ENCODE measurements at places on chromosomes 3 and 15. TPM values are rescaled to one million over a fixed set of nuclear protein-coding genes. Genes with fewer than 3 reads are reported as not detected.

The GHSR gene
- polyA plus RNA-seq, result not detected

The ERICH6 gene
- polyA plus RNA-seq, result not detected

DNA sequence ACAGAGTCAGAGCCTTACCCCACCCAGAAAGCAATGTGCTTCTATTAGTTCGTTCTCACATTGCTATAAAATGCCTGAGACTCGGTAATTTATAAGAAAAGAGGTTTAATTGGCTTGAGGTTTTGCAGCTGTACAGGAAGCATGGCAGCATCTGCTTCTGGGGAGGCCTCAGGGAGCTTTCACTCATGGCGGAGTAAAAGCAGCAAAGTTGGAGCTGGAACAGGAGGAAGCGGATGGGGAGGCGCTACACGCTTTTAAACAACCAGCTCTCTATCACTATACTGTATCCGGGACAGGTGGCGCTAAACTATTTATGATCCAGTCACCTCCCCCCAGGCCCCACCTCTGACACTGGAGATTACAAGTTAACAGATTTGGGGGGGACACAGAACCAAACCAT lies 176.3 kb upstream of the BHLHE40 start:
- no peak for DNase-seq

DNA sequence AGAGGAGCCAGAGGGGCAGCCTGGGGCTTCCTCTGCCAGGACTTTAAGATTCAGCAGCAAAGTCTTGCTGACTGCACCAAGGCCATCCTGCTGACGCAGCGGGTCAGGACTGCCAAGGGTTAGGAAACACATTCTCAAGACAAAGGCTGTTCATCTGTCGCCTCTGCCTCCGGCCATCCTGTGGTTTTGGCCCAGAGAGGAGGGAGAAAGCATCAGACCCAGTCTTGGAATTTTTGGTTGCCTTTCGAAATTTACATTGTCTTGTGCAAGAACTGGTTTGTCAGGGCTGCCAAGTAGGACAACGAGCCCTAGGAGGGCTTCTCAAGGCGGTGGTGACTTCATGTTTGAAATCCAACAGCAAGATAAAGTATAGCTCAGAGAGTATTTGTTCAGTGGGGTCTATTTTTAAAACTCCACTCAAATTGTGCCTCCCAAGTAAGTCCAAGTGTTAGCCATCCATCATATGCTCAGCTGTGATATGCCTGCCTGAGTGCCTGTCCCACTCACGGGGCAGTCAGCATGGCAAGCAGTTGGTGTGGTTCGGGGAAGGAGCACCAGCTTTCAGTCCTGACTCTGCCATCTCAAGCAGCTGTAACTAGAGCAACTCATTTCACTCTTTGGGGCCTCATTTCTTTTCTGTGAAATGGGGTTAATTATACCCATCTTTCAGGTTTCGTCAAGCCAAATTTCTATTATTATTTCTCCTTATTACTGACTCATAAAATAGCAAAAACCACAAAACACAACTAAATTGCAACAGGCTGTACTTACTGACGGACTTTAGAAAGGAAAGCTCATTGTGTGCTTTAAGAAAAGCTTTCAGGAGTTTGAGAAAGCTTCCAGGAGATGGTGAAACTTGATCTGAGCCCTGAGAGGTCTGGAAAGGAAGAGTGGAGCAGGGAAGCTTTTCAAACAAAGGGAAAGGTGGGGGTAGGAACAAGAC lies 42.4 kb upstream of the RHO start:
- no peak for DNase-seq

GRCh38 chr3:24594161-24594560 lies 99.5 kb upstream of the THRB start:
- DNase-seq, result no peak

The TMOD3 gene
- 57.8 TPM for polyA plus RNA-seq

- peak; percentile 61 for DNase-seq
Measured at GRCh38 chr15:66780172-66780972, 78.3 kb downstream of the SMAD6 start.

GRCh38 chr3:115239717-115240116 lies 92.6 kb upstream of the ZBTB20 start:
- peak; percentile 83 for DNase-seq

DNA sequence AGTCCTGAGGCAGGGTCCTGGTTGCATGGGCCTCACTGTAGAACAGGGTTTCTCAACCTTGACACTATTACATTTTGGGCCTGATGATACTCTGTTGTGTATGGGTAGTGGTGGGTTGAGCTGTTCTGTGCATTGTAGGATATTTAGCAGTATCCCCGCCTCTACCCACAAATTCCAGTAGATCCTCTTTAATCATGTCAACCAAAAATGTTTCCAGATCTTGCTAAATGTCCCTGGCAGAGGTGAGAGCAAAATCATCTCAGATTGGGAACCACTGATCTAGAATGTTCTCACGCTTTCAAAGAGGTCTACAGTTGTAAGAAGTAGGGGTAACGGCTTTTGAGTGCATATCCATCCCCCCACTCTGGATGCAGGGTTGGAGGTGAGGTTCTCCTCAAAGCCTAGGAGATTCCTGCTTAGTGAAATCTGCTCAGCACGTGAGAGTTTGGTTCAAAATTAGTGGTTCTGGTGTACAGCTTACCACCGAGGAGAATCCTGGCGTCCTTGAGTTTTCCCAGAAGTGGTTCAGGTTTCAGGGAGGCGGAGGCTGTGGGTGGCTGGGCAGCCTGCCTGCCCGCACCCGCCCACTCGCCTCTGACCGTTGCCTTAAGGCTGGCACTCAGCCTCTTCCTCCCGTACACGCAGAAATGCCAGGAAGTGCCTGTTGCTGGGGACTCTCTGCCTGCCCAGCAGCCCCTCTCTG lies 5.3 kb downstream of the ACVR2B start:
- no peak for DNase-seq

DNA sequence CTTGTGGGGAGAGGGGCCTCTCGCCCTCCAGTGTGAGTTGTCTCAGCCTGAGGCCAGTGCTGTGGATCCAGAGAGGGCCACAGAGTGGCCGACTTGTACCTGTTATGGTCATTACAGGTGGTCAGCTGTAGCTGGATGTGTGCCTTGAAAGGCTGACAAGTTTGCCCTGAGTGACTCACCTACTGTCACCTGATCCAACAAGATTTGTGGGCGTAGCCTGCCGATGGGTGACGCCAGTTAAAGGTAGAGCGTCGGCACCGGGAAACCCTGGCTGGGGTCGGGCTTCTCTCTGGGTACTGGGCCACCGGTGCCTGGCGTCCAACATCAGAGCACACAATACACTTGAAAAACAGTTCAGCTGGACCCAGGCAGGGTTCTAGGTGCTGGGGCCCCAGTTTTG lies 2.8 kb upstream of the ISG20 start:
- no peak for DNase-seq

- DNase-seq, result peak; percentile 5
Measured at GRCh38 chr3:184874709-184875644, 63.0 kb downstream of the VPS8 start.

DNA sequence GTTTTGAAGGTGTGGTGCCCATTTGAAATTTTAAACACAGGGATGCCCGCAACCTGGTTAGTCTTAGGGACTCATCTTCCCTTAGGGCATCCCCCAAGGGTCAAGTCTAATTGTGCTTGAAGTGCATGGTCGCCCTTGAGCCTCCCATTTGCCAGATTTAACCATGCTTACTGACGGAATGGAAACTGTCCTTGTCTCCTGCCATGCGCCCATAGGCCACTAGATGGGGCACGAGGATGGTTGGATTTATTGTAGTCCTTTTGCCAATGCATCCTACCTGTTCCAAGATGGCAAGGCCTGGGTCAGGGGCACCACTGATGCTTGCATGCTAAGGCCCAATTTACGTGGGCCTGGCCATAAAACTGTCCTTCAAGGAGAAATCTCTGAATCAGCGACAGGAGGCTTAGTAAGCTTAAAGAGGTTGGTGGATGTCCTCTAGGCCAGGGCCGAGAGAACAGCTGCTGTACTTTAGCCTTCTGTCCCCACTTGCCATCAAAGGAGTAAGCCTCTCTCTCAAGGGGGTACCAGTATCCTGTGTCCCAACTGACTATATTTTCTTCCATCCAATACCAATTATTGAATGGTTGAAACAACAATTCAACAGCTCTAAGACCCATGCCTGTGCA lies 355.4 kb downstream of the OTOL1 start:
- peak; percentile 53 for DNase-seq

GRCh38 chr3:13411186-13411860 lies 8.8 kb downstream of the NUP210 start:
- no peak for DNase-seq

The ELL3 gene
- 1.4 TPM for polyA plus RNA-seq

The CHCHD4 gene
- 37.3 TPM for polyA plus RNA-seq

- DNase-seq, result no peak
Measured at GRCh38 chr3:114216186-114216970, 21.0 kb downstream of the ZNF80 start.

GRCh38 chr3:25823314-25823713 lies 33.4 kb downstream of the OXSM start:
- DNase-seq, result no peak

DNA sequence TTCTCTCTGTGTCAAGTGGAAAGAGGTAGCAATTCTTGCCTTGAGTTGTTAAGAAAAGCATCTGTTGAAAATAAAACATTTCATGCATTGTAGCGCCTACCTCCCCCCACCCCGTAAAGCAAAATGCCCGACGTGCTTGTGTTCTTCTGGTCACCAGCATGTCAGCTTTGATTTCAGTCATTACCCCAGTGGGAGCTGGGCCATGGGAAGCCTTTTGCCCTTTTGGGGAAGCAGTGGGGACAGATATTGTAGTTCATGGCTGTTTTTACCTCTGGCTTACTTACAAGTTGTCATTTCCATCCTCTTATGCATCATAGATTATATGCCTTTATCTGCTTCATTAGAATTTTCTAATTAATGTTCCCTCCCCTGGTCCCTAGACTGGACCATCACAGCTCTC lies 328.7 kb downstream of the RYR3 start:
- no peak for DNase-seq

The COL6A5 gene
- polyA plus RNA-seq, result not detected

- no peak for DNase-seq
Measured at GRCh38 chr3:61789861-61790260, 228.5 kb downstream of the PTPRG start.

DNA sequence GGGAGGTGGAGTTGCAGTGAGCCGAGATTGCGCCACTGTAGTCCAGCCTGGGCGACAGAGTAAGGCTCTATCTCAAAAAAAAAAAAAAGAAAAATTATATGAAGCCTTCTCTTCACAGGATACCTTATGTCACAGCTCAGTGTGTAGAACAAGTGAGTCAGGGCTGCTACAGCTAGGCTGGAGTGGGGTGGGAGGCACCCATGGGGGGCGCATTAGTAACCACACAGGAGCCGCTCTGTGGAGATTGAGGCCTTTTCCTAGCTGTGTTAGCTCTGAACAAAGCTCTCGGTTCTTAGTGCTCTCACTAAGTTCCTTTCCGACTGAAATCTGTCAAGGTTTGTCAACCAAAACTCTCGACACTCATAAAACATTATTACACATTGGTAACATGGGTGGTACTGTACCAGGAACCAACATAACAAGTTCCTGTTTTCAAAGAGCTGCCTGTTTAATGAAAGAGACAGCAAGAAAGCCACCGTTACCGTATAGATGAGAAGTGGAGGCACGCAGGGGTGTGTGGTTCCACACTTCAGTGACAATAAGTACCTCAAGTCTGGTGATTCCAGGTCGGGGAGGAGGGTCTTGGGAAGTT lies 4.5 kb downstream of the LRRC31 start:
- DNase-seq, result no peak

DNA sequence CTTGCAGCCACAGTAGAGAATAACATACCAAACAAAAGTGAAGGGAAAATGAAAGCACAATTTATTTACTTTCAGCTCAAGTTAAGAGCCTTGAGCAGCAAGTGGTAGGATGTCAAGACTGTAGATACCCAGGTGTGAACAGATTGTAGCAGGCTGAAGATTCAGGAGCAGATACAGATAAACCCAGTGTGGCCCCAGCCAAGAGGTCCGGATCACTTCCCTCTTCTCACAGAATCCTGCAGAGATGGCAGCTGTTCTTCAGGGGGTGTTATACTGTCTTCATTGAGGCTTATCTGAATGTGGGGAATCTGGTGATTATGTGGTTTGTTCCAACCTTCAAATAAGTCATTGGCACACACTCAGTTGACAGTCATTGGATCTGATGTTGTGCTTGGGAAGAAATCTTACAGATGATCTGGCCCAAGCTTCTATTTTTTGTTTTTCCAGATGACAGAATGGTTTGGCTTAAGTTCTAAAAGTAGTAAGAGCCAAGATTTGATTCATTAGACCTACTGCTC lies 2.2 kb downstream of the STARD9 start:
- no peak for DNase-seq

DNA sequence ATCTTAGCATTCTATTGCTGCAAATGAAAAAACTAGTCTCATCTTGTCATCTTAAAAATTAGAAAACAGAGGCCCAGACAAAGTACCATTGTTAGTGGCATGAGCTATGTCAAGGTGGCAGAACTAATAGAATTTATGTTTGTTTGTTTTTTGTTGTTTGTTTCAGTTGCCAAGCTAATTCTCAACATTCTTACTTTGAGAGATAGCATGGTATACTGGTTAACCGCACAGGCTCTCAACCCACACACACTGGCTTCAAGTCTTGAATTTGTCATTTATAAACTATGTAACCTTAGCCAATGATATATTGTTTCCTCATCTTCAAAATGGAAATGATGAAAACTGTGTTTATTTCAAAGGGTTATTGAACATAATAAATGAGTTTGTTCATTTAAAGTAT lies 367.6 kb upstream of the PLSCR5 start:
- DNase-seq, result no peak

DNA sequence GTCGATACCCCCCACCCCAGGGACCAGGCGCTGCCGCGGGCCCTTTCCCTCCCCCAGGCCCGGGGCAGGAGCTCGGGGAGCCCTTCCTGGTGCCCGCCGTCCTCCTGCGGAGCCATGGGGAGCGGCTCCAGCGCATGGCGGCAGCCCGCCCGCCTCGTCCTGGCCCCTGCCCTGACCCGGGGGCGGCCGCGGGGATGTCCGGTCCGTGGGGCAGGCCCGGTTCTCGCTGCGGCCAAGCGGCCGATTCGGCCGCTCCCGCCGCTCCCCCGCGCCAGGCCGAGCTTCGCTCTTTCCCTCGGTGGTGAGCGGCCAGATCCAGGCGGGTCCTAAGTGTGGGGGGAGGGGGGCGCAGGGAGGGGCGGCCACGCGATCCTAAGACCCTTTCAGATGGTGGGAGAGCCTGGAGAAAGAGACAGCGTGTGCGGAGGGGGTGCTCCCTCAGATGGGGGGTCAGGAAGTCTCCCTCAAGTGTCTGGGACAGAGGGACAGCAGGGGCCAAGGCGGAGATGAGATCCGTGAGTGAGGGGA lies 1.3 kb downstream of the NEIL1 start:
- DNase-seq, result no peak

The GOLGA6L24 gene
- polyA plus RNA-seq, result not detected

DNA sequence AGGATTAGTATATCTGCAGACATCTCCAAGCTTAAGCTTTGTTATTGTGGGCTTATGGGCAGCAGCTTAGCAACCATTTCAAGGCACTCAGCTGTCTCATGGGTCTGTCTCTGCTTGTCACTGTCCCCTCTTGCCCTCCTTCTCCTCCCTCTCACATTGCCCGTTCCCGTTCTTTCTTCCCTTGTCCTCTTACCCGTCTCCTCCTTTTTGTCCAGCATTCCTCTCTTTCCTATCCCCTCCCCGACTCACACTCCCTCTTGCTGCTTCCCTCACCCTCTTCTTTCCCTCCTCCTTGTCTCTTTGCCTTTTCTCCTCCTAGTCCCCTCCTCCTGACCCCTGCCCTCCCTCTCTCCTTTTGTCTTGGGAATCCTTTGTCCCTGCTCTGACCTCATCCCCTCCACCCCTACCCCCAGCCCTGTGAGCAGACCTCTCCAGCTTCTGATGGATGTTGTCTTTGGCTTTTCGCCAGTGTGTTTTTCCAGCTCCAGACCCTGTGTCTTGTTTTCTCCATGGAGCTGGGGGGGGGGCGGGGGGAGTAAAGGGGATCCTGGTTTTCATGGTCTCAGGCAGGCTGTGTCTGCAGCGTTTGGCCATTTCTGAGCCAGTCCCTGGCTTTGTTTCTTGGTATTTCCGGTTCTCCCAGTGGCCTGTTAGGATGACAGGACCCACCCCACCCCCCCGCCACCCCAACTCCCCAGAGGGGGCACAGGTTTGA lies 47.9 kb upstream of the TRAK1 start:
- peak; percentile 81 for DNase-seq

All from A549 (cell line).